Adrenal gland (tissue), 19 donors: ENCODE measurements at places on chromosomes 1 and 21. TPM values are rescaled to one million over a fixed set of nuclear protein-coding genes. Genes with fewer than 3 reads are reported as not detected.

TBX15 gene
- 0.21 TPM for total RNA-seq

UTS2 gene
- total RNA-seq: 0.72 TPM

NBPF10 gene
- total RNA-seq: 1.7 TPM

RSPH1 gene
- 0.36 TPM for total RNA-seq

TAF1A gene
- total RNA-seq: 5.8 TPM

GBP7 gene
- 0.27 TPM for total RNA-seq

MTARC2 gene
- 18.3 TPM for total RNA-seq

GFI1 gene
- 0.93 TPM for total RNA-seq

OPRD1 gene
- 0.06 TPM for total RNA-seq

HES3 gene
- not detected for total RNA-seq

ROR1 gene
- 3.6 TPM for total RNA-seq

LRRC7 gene
- total RNA-seq: not detected

ESRRG gene
- 8.4 TPM for total RNA-seq

GJB5 gene
- not detected for total RNA-seq

TMEM39B gene
- 5.6 TPM for total RNA-seq

FCMR gene
- not detected for total RNA-seq

FAM151A gene
- not detected for total RNA-seq

NBPF26 gene
- total RNA-seq: 16.6 TPM

CELA3A gene
- total RNA-seq: not detected

AQP10 gene
- total RNA-seq: not detected

URB1 gene
- total RNA-seq: 15.4 TPM

PLPPR4 gene
- total RNA-seq: 1.1 TPM

FMO2 gene
- 50.2 TPM for total RNA-seq

C1orf87 gene
- not detected for total RNA-seq

USH2A gene
- 0.15 TPM for total RNA-seq

NBPF15 gene
- total RNA-seq: 23.3 TPM

FCGR3B gene
- total RNA-seq: 7.7 TPM

SLAMF1 gene
- total RNA-seq: not detected

ZNF648 gene
- not detected for total RNA-seq

CFHR4 gene
- not detected for total RNA-seq

RGS5 gene
- 472 TPM for total RNA-seq

PDC gene
- not detected for total RNA-seq

DNASE2B gene
- total RNA-seq: not detected

S100A2 gene
- total RNA-seq: not detected

DPT gene
- 59.1 TPM for total RNA-seq

ADAMTS4 gene
- 7.6 TPM for total RNA-seq

SOX13 gene
- 44.5 TPM for total RNA-seq
